ENCODE measurements at places on chromosomes 3 and 15.

- no peak for DNase-seq
Observed at GRCh38 chr15:43316016-43316970, 14.1 kb downstream of the LCMT2 start.

DNA sequence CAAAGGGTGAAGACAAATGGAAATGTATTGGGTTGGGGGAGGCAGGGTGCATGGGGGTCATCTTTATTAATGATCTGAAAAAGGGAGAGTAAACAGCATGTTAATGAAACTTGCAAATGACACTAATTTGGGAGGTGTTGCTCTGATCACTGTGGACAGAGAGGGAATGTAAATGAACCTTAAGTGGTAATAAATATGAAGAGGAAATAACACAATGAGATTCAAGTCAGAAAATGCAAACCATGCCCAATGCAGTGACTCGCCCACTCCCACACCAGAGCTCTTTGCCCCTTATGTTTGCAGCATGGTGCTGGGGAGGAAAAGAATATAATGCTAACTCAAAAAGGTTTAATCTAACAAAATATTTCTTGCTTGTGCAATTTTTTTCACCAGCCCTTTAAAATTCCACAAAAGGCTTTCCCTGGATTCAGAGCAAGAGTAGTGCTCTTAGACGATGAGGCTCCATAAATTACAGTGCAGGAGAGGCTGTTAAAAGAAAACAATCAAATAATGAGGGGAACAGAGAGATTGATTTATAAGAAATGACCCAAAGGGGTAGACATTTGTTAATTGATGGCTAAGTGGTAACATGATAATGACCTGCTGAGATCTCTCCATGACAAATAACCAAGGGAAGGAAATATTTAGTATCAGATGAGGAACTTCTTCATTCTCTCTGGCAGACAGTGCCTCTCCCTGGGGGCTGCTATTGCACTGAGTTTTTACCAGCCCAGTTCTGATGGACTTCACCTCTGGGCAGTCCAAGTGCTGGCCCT lies 210.0 kb upstream of the PPP2R3A start:
- no peak for DNase-seq

DNA sequence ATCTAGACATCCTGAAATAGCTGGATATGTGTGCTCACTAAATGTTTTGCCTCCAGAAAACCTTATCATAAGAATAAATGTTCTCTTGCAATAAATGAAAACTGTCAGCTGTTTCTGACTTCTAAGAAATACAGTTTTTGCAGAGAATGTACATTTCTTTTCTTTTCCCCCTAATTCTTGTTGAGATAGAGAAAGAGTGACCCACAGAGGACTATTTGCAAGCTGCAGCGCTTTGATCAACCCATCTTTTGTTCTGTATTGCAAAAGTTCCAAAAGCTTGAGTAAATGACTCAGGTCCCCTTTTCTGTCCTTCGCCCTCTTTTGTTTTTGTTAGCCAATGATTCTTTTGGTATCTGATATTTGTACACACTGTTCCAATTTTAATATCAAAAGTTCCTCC lies 141.9 kb downstream of the BBX start:
- DNase-seq: no peak

GRCh38 chr3:3586843-3587646 lies 212.2 kb upstream of the LRRN1 start:
- DNase-seq: peak; percentile 31

GRCh38 chr3:107643038-107643883 lies 120.5 kb downstream of the BBX start:
- DNase-seq: no peak

- DNase-seq: no peak
Observed at GRCh38 chr15:98738689-98739401, 90.5 kb downstream of the IGF1R start.

DNA sequence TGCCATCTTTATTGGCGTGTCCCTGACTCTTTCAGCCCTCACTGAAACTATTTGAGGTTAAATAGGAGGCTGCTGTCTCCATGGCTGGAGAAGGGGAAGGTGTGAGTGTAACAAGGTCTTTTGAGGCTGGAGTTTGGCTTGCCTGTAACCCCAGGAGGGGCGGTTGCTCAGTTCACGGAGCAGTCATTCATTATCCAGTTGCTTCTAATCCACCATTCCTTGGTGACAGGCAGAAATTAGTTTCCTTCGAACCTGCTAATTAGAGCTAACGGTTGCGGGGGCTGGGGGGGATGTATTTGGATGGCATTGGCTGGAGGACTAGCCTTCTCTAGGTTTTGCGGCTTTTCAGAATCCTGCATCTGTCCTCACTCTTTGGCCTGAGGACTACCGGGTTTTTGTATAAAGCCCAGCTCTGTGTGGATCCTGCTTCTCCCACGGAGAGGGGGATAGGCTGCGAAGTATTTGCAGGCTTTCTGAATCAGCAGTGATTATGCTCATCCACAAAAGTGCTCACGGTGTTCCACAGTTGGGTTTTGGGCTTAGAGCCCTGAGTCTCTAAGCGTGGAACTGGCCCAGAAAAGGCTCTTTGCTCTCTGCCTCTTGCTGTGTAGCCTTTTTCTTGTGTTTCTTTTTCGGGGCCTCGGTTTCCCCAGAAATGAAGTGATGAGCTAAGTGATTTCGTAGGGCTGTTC lies 18.6 kb downstream of the FGD5 start:
- DNase-seq: no peak

- no peak for DNase-seq
Observed at GRCh38 chr3:139674571-139675260, 3.1 kb downstream of the NMNAT3 start.

GRCh38 chr3:102926618-102927017 lies 491.8 kb downstream of the ZPLD1 start:
- no peak for DNase-seq

DNA sequence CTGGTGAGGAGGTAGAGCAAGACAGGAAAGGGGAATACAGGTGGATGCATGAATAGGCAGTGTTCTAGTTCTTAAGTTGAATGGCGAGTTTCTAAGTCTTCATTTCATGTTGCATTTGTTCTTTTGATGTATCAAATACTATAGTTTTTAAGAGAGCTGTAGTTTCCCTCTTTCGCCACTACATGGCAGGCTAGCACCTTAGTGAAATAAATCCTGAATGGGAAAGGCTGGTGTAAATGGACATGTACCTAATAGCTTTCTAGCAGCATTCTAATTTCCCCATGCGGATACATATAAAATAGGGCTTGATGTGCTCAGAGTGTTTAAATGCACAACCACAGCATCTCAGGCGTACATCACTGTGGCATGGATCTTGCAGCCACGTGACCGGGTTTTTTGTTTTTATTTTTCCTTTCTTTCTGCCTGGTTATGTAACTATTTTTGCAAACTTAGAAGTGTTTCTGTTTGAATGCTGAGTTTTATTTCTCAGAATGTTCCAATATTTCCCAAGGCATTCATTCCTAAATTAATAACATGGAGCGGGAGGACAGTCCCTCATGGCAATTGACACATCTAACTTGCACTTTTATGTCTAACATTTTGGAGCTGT lies 23.5 kb upstream of the CLN6 start:
- no peak for DNase-seq

- DNase-seq: no peak
Observed at GRCh38 chr3:50274371-50275104, 4.3 kb upstream of the LSMEM2 start.

DNA sequence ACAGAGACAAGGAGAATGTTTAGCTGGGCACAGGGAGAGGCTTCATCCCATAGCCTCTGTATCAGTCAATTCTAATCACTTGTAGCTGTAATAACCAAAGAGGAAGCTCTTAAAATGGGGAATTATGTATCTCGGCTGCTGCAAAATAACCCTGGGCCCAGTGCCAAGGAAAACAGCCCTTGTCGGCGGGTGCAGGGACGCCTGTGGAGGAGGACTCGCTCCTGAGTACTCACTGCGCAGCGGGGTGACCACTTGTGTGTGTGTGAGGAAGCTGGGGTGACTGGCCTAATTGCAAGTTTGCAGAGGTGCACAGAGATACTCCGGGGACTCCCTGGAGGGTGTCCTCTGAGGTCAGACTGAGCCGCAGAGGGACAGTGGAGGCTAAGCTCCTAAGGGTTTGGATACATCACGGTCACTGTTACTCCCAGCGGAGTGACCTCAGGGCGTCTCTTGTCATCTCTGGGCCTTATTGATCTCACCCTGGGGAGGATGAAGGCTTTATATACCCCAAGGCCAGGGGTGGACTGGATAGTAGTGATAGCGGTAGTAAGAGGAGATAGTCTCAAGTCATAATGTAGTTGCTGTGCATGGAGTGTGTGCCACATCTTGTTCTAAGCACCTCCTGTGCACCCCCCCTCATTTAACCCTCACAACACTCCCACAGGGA lies 37.2 kb downstream of the SLC6A6 start:
- DNase-seq: no peak

DNA sequence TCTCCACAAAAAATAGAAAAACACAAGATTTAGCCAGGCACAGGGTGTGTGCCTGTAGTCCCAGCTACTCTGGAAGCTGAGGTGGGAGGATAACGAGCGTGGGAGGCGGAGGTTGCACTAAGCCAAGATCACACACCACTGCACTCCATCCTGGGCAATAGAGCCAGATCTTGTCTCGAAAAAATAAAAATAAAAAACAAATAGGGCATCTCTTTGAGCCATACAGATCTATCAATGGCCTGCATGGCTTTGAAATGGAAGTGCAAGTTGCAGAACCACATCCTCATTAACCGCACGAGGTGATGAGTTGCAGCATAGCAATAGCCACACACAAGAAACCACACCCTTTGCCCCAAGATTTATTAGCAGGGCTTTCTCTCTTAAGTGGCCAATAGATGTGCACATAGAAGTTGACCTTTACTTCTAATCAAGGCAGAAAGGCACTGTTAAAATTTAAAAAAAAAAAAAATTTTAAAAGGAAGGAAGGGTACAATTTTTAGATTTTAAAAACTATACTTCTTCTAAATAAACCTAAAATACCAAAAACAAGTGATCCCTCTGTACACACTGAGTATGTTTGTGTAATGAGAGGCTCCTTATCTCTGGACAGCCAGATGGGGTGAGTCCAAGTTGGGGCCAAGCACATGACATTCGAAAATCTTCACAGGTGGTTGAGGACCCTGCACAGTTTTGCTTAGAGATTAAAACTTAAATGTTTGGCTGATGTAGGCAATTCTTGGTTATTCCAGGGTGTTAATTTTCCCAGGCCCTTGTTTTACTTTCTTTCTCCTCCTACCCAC lies 53.4 kb downstream of the FILIP1L start:
- DNase-seq: no peak

- no peak for DNase-seq
Observed at GRCh38 chr3:179266701-179267211, 15.8 kb upstream of the KCNMB3 start.

DNA sequence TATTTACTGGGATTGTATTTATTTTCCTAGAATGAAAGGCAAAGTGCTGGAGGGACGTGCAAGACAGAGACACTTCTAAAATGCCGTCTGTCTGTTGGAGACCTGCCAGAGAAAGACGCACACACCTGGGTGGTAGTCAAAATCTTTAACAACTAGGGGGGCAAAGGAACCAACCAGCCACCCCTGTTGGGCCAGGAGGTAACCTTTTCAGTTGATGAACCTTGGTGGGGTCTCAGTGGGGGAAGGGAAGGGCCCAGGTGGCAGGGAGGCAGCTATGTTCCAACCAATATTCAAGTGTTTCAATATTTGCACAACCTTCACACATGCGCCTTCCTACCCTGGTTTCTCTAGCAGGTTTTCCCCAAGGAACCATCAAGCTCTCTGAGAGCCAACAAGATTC lies 99.0 kb downstream of the MEGF11 start:
- no peak for DNase-seq

DNA sequence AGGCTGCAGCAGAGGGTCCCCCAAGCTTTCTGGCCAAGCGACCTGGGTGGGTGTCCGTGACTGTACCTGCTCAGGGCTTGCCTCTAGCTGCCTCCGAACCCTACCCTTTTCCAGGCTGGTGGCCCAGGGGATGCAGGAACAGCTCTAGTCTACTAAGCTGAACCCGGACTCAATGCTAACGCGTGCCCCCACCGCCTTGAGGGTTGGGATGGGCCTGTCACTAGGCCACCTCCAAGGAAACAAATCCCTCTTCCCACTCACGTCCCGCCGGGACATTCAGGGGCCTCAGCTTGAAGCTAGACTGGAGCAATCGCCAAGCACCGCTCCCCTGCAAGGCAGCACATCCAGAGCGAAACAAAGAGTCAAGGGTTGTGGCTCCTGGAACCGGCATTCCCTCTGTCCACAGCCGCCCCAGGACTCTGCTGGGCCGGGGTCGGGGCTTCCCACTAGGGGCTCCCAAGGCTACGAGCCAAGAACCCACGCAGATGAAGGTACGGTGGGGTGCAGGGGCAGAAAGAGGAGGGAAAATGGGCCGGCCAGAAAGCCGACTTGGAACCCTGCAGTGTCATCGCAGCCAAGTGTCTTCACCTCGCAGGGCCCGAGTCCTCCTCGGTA lies 2.9 kb downstream of the FBXL22 start:
- DNase-seq: no peak

- no peak for DNase-seq
Observed at GRCh38 chr3:194756460-194756779, 70.7 kb downstream of the FAM43A start.

- no peak for DNase-seq
Observed at GRCh38 chr15:31606194-31606669, 279.6 kb downstream of the KLF13 start.

- DNase-seq: no peak
Observed at GRCh38 chr3:134682196-134682880, 31.5 kb upstream of the KY start.

DNA sequence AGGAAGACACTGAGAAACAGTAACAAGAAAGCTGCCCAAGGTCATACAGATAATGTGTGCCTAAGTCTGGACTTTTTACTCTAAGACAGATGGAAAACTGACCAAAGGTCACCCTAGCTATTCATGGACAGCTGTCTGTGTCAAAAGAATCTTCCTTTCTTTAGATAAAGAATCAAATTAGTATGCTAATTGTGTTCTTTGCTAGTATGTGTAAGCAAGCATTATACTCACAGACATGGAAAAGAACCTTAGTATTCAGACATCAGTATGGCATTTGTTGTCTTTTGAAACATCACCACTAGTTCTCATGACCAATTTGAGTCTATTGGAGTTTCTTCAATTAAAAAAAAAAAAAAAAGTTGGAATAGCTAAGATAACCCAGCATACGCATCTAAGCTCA lies 91.8 kb upstream of the SOX2 start:
- no peak for DNase-seq

DNA sequence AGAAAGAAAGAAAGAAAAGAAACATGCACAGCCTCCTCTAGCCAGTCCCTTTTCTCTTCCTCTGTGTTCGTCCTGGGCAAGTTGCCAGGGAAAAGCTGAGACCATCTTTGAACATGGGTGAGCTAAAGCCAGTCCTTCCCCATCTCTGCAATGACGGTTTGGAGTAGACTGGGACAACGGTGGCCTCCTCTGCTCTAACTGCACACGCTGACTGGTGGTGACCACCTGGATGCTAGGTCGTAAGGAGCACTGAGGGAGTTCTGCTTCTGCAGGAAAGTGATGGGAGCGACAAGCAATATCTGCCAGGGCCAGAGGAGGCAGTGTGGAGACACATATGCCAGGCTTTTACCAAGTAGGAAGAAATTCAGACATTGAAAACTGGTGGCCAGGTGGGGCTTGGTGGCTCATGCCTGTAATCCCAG lies 111.7 kb downstream of the NUP210 start:
- DNase-seq: no peak
